ENCODE measurements at places on chromosomes 1 and 21.

DNA sequence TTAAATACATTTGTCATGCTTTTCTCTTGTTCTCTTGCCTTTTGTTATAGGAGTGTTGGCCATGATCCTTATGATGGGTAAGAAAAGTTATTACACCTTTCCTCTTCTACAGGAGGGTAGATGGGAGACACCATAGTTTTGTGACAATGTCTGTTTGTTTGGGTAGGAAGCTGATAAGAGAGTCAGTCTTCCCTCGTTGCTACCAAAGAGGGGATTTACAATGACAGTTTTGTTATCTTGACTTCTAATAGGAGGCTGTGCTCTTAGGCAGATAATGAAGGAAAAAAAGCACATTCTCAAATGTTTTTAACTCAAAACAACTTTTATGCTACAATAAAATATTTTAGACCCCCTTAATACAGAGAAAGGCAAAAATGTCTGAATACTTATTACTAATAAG is 48.0 kb upstream of the WLS start:
- no peak for DNase-seq

DNA sequence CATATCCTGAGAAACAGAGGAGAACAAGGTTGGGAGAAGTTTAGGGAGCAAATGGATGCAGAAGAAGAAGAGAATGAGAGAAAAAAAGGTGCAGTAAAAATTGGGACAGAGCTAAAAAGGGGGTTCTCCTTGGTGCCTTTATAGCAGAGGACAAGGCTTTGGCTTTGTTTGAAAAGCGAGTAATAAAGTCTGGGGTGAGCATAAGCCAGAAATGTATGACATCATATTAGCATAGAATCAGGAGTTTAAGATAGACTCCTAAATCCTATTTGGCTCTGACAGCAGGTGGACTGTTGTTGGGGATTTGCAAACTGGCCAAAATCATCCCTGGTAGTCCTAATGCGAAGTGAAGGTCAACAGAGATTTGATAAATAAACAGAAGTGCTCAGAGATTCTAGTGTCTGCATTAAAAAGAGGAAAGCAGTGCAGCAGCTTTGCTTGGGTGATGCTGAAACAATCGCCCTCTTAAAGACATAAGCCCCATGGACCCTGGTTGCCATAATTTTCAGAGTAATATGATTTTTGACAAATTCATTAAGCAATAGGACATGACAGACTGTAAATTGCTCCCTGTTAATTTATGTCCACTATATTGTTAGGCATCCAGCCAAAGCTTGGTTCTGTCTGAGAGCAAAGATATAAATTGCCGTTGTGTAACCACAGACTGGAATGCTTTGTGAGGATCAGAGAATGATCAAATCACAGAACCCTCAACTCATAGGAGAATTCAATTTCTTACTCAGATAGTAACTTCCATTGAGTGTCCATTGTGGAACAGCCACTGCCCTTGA is 385.0 kb upstream of the NFIA start:
- no peak for DNase-seq

GRCh38 chr1:7281821-7282220 is 489.3 kb upstream of the VAMP3 start:
- DNase-seq = no peak

DNA sequence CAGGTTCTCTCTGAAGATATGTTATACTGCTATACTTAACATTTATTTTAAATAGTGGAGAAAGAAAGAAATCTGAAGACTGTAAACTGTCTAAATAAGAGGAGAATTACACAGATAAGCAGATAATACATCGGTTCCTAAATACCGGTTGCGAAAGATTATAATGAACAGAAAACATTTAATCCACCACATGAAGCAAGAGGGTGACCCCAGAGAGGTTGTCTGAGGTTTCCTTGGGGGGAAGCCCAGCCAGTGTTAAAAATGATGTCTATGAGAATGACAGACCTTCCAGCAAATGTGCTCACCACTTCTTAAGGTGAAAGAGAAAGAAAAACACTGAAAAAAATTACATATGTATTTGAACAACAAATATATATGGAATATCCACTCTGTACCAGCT is 356.4 kb upstream of the KAZN start:
- DNase-seq = no peak

- no peak for DNase-seq
These were observed 8.1 kb upstream of the STMN1 start for GRCh38 chr1:25914074-25914995.

- no peak for DNase-seq
These were observed 122.6 kb upstream of the PPP2R5A start for GRCh38 chr1:212162635-212163034.

- DNase-seq = no peak
These were observed 314.9 kb downstream of the KIF26B start for GRCh38 chr1:245469734-245470133.

GRCh38 chr1:54846301-54846700 is 40.7 kb downstream of the DHCR24 start:
- DNase-seq = no peak

- no peak for DNase-seq
These were observed 115.3 kb downstream of the CYYR1 start for GRCh38 chr21:26457817-26458216.

DNA sequence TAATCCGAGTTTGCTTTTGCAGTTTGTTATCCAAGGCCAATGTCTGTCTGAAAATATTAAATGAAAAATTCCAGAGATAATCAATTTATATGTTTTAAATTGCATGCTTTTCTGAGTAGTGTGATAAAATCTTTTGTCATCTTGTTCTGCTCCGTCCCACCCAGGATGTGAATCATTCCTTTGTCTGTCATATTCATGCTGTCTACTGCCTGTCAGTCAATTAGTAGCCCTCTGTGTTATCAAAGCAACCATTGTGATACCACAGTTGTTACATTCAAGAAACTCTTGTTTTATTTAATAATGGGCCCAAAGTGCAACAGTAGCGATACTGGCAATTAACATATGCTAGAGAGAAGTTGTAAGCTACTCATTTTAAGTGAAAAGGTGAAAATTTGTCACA is 819.3 kb downstream of the BRINP3 start:
- DNase-seq = no peak

- DNase-seq = peak; percentile 56
These were observed at the start of gene KCNK1 for GRCh38 chr1:233613252-233614172. Gene KCNK1, plus strand, starts transcription at chr1:233614106. Its CDS starts 66 bp downstream, at chr1:233614172.

GRCh38 chr1:178092878-178093493 is 918 bp upstream of the RASAL2 start:
- DNase-seq = peak; percentile 13

DNA sequence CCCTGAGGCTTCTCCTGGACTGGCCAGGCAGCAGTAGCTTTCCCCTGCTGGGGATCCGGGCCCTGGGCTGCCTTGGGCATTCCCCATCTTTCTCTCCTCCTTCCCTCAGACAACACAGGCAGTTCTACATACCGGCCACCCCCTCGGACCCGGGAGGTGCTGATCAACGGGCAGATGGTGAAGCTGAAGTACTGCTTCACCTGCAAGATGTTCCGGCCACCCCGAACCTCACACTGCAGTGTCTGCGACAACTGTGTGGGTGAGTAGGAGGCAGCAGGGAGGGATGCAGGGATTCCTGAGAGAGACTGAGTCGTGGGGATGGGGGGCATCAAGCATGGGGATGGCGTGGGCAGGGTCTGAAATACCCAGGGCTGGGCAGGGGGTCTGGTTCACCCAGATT is 14.4 kb upstream of the SFN start:
- no peak for DNase-seq

DNA sequence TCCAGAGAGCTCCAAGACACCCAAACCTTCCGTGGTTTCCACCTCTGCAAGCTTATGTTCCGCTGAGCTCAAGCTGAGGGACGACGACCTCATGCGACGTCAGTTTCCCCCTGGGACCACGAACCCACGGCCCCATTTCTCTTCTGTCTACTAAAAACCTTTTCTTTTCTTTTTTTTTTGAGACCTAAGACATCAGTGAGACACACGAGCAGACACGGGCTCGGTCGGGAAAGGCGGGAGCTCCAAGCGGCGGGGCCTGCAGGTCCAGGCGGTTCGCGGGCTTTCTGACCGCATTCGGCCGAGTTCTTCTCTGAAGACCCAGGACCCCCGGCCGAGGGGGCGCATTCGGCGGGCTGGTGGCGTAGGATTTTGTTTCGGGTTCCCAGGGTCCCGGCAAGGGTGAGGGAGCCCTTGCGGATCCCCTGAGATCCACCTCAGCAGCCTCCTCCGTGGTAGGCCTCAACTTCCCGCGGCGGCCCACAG is 402 bp downstream of the C21orf58 start:
- DNase-seq = no peak

DNA sequence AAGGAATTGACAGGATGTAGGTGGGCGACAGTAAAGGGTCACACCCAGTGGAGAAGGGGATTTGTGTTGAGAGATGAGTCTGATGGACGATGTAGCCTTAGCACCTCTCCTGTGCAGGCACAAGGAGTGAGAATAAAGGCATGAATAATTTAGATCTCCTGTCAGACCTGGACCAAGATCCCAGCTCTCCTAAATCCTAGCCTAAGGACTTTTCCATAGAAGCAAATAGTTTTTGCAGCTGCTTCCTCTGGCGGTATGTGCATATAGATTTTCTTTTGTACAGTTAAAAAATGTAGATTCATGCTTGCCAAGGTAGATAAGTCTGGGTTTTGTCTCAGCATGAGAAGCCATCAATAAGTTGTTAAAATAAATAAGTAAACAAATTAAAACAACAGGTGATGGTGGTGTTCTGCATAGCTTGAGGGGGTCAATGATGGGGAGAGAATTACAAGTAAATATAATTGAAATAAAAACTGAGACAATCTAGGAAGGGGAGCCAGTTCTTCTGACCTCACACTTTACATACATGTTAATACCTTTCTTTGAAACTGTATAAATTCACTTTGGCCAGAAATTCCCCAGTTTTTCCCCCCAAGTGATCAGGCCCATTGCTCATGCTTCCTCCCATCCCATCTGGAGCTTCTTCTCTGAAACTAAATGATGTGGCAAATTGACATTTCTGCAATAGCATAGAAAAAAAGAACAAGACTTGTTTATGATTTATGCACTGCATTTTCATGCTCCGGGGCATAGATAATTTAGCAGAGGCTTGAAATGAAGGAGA is 12.4 kb upstream of the ZP4 start:
- no peak for DNase-seq

- no peak for DNase-seq
These were observed 11.4 kb upstream of the TENT5C start for GRCh38 chr1:117594261-117594990.
